ENCODE measurements at places on chromosomes 5 and 9.
A peak's percentile ranks its signal among the peaks of the same experiment; 100 is the strongest.

- DNase-seq, result no peak
Observed at GRCh38 chr5:37553720-37554404, 174.7 kb downstream of the WDR70 start.

GRCh38 chr9:125396799-125397198, 135.2 kb downstream of the GAPVD1 start:
- DNase-seq, result no peak

DNA sequence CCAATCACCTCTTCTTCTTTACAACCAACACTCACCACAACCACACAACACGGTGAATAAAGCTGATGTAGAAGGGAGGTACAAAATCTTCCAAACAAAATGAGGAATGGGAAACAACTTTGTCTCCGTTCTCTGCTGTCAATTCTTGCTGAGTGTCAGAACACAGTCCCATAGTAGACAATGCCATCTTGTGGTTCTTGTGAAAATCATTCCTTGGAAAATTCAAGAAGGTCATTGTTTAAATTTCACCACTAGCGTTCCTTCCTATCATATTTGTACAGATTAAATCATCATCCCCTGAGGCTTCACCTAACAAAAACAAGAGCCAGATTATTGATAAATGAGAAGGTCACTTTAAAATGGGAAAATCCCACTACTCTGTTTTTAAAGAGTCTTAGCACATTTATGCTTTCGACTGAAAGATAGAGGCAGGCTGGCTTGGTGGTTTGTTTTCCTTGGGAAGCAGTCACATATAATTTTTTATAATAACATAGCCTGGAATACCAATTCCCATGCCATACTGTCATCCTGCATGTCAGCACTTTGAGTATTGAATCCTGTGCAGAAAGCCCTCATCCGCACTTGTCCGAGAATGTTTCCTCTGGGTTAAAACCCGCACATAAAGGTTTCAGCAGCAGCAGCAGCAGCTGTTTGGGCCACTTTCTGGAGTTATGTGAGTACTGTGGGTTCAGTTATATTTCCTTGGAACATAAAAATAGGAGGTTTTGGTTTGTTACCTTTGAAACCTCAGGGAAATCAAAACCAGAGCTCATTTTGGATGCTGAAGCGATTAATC, 395.0 kb upstream of the SMARCA2 start:
- DNase-seq, result peak; percentile 2

- no peak for DNase-seq
Observed at GRCh38 chr5:180253036-180253824, 38.7 kb downstream of the MAPK9 start.

Measured in HuH-7 (cell line).